ENCODE measurements at places on chromosomes 2 and 18. TPM values are rescaled to one million over a fixed set of nuclear protein-coding genes. Genes with fewer than 3 reads are reported as not detected.

DNA sequence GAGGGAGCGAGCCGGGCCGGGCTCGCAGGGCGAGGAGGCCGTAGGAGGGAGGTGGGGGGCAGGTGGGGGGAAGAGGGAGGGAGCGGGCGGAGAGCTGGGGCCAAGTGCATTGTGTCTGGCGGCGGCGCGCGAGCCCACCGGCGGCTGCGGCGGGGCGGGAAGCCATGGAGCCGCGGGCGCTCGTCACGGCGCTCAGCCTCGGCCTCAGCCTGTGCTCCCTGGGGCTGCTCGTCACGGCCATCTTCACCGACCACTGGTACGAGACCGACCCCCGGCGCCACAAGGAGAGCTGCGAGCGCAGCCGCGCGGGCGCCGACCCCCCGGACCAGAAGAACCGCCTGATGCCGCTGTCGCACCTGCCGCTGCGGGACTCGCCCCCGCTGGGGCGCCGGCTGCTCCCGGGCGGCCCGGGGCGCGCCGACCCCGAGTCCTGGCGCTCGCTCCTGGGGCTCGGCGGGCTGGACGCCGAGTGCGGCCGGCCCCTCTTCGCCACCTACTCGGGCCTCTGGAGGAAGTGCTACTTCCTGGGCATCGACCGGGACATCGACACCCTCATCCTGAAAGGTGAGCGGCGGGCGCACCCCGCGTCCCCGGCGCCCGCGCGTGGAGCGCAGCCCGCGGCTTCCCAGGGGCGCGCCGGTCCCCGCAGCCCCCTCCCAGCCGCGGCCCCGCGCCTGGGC is at the start of gene TMEM178A:
Gene TMEM178A (plus strand): TSS at position 107 of the 680 bp plus-strand sequence. CDS start 58 bp downstream, at position 165.
- DNase-seq = peak; percentile 76
- no peak within 1 kb of the TSS for H3K27ac ChIP-seq
- H3K27me3 ChIP-seq = peaks cover 17% of the 10 kb centered on the region

DNA sequence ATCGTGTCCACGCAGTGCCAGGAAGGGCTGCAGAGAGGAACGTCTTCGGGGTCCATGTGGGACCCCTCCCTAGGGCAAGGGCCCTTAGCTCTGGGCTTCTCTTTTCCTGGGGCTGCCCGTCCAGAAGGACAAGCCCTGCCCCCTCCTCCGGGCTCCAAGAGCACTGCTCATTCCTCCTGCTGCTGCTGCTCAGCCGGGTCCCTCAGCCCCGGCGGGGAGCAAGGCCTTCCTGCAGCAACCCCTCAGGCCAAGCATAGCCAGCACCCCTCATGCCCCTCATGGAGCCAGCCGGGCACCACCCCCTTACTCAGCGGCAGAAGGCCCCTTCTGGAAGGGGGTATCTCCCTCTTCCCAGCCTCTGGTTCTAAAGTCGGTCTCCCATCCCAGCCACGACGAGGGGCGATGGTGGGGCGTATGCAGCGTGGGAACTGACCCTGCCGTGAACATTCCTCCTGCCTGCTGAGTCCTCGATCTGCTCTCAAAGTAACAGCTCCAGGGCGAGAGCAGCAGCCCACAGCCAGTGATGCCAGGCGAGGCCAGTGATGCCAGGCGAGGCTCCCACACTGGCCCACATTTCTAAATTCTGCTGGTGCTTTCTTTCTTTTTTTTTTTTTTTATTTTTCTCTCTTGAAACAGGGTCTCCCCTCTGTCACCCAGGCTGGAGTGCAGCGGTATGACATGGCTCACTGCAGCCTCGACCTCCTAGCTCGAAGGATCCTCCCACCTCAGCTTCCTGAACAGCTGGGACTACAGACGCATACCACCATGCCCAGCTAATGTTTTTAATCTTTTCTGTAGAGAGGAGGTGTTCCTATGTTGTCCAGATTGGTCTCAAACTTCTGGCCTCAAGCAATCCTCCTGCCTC is 99.7 kb downstream of the HDAC4 start:
- H3K27ac ChIP-seq = no peak overlapping the region
- H3K4me1 ChIP-seq = peaks cover 24% of the 10 kb centered on the region
- H3K36me3 ChIP-seq = no peaks in the 10 kb centered on the region
- H3K27me3 ChIP-seq = no peaks in the 10 kb centered on the region

DNA sequence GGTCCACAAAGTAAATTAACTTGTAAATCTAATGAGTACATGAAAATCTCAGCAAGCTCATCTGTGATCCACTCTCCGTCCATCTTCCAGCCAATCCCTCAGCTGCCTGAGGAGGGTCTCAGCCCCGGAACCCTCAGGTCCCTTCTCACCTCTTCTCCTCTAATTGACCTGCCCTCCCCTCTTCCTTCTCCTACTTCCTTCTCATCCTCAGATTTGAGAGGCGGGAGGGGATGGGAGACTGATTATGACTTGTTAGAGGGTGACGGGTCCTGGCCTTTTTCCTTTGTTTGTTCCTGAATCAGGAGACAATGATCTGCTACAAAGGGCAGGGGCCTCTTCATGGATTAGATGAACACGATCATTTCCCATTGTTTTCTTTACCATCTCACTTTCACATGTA is 80.1 kb downstream of the CYBRD1 start:
- no peaks in the 10 kb centered on the region for H3K4me1 ChIP-seq
- no peak overlapping the region for H3K27ac ChIP-seq
- no peak for DNase-seq
- no peaks in the 10 kb centered on the region for H3K36me3 ChIP-seq
- H3K4me3 ChIP-seq = no peak overlapping the region
- no peaks in the 10 kb centered on the region for H3K27me3 ChIP-seq

- H3K36me3 ChIP-seq = no peaks in the 10 kb centered on the region
- no peak overlapping the region for H3K4me3 ChIP-seq
Observed at GRCh38 chr2:120318626-120319025, 27.3 kb upstream of the INHBB start.

DNA sequence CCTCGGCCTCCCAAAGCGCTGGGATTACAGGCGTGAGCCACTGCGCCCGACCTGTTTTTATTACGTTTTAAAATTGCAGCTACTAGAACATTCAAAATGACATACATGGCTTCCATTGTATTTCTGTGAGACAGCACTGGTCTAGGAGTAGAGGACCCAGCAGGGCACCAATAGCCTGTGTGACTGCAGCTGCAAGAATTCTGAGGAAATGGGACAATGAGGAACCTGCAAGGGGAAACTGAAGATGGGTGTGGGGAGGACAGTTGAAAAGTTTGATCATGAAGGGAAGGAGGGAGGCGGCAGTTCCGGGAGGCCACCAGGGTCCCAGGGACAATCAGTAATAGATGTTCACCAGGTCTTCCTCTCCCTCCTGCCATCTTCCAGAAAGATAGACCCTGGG is 13.9 kb upstream of the DNPEP start:
- H3K36me3 ChIP-seq = no peaks in the 10 kb centered on the region
- H3K27ac ChIP-seq = no peak overlapping the region

- peaks cover 9% of the 10 kb centered on the region for H3K36me3 ChIP-seq
- no peak overlapping the region for H3K27ac ChIP-seq
- H3K27me3 ChIP-seq = no peaks in the 10 kb centered on the region
- DNase-seq = no peak
- no peak overlapping the region for H3K4me3 ChIP-seq
Observed at GRCh38 chr2:210503725-210504191, 27.2 kb upstream of the LANCL1 start.

DNA sequence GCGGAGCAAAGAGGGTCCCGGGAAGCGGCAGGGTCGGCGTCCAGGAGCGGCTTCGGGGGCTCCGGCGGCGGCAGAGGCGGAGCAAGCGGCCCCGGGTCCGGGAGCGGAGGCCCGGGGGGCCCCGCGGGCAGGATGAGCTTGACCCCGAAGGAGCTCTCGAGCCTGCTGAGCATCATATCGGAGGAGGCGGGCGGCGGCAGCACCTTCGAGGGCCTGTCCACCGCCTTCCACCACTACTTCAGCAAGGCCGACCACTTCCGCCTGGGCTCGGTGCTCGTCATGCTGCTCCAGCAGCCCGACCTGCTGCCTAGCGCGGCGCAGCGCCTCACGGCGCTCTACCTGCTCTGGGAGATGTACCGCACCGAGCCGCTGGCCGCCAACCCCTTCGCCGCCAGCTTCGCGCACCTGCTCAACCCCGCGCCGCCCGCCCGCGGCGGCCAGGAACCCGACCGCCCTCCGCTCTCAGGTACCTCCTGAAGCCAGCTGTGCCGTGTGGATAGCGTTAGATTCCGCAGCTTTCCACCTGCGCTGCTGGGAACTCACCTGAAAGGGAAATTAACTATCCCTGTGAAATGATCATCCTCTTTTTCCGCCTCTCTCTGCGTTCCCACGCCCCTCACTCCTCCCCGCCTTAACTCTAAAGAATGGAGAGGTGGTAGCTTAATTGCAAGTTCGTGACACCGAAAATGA is 472 bp downstream of the CNOT11 start:
- H3K4me3 ChIP-seq = peak overlapping the region; percentile 88
- H3K27ac ChIP-seq = peak overlapping the region; percentile 70
- H3K27me3 ChIP-seq = no peaks in the 10 kb centered on the region
- peaks cover 18% of the 10 kb centered on the region for H3K4me1 ChIP-seq

DNA sequence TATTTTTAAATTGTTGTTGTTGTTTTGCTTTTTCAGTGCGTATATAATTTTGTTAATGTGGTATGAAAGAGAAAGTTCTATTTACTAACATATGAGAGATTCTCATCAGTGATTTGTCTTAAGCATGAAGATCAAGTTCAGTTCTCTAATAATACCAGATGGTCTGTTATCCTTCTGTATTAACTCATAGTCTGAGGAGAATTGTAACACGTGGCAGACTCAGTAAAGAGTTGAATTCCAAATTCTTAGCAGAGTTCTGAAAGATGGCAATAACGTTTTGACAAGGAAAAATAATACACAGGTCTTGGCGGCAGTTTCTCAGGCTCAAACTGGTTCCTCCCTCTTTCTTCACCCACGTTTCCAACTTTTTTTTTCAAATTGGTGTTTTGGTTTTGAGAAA is 17.2 kb upstream of the COL3A1 start:
- H3K27ac ChIP-seq = no peak overlapping the region
- DNase-seq = no peak

GRCh38 chr2:75224636-75225094 is 25.3 kb upstream of the TACR1 start:
- no peak overlapping the region for H3K4me3 ChIP-seq
- no peaks in the 10 kb centered on the region for H3K4me1 ChIP-seq
- no peaks in the 10 kb centered on the region for H3K27me3 ChIP-seq
- H3K27ac ChIP-seq = no peak overlapping the region

DNA sequence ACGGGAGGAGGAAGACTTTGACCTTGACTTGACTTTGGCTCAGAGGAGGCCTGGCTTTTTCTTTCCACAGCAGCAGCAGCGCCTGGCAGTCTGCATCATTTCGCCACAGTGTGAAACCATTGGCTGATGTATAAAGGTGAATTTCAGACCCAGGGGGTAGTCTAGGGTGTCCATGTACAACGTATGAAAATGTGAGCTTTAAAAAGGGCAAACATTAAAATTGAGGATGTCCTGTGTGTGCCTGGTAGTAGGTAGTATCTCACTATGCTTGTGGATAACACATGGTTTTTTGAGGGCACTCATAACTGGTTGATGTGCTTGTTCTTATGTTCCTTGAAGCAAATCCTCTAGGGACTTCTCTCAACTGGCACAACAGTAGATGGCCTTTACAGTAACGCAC is 86.1 kb downstream of the LPIN1 start:
- H3K4me1 ChIP-seq = peaks cover 15% of the 10 kb centered on the region
- H3K36me3 ChIP-seq = no peaks in the 10 kb centered on the region
- no peak overlapping the region for H3K4me3 ChIP-seq
- no peak overlapping the region for H3K27ac ChIP-seq

DNA sequence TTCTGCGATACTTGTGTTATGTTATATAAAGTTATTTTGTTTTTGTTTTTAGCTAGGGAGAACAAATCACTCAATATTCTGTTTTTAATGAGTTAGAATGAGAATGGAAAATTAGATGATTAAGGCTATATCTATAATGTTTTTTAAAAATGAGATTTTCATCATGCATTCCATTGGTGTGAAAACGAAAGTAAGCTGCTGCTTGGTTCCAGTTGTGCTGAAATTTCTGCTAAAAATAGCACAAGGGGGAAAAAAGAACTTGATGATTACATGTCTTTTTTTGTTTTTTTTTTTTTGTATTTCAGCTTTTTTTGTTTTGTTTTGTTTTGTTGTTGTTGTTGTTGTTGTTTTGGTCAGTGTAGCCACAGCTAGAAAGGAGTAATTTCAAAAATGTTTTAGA is 242.6 kb upstream of the KCNJ3 start:
- H3K4me3 ChIP-seq = no peak overlapping the region
- no peak overlapping the region for H3K27ac ChIP-seq
- no peaks in the 10 kb centered on the region for H3K4me1 ChIP-seq
- DNase-seq = no peak

- H3K36me3 ChIP-seq = peaks cover 12% of the 10 kb centered on the region
- no peaks in the 10 kb centered on the region for H3K27me3 ChIP-seq
- H3K4me1 ChIP-seq = peaks cover 4% of the 10 kb centered on the region
- no peak overlapping the region for H3K27ac ChIP-seq
Observed at GRCh38 chr2:42622943-42623676, 54.7 kb downstream of the MTA3 start.

GRCh38 chr2:22944143-22944542 is 440.8 kb upstream of the KLHL29 start:
- no peaks in the 10 kb centered on the region for H3K36me3 ChIP-seq
- H3K4me1 ChIP-seq = 0 out of 2 replicates have a peak, but pooled peaks cover 2% of the 10 kb centered on the region
- H3K4me3 ChIP-seq = no peak overlapping the region
- no peaks in the 10 kb centered on the region for H3K27me3 ChIP-seq
- DNase-seq = no peak

The SGO2 gene
- 33.2 TPM for total RNA-seq

The NTSR2 gene
- not detected for total RNA-seq

Data from H1 (cell line).